Epithelial cell of proximal tubule (primary cell): ENCODE measurements at places on chromosomes 11 and 22.

DNA sequence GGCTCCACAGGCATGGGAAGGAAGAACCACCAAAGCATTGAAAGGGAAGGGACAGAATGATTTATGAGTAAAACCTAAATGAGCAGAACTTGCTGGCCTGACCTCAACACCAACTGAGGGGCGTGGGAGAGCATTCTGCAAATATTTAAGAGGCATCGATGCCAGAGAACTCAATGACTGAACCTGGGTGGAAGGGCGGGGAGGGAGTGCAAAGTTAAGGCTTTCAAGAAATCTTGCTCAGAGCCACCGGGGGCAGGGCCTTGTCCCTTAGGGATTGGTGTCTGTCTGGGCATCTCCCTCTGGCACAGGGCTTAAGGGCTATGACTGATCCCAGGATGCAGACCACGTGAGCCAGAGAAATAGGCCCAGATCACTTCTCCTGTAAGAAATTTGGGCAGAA lies 137.1 kb downstream of the ADAMTS15 start:
- DNase-seq, result no peak

DNA sequence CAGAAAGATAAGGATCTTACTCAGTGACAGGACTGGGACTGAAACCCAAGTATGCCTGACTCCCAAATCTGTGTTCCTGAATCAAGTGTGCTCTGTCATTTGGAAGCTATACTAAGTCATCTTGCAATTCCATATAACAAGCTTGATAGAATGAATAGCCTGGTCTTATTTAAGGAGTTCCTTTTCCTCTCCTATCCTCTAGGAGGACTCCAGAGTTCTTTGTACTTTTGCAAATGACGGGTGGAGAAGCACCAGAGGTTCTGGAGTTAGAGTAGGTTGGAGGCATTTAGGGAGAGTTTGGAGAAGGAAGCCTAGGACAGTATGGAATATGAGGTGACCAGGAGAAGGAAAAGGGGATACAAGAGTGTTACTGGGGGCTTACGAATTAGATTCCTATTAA lies 92.9 kb upstream of the RCN1 start:
- no peak for DNase-seq

DNA sequence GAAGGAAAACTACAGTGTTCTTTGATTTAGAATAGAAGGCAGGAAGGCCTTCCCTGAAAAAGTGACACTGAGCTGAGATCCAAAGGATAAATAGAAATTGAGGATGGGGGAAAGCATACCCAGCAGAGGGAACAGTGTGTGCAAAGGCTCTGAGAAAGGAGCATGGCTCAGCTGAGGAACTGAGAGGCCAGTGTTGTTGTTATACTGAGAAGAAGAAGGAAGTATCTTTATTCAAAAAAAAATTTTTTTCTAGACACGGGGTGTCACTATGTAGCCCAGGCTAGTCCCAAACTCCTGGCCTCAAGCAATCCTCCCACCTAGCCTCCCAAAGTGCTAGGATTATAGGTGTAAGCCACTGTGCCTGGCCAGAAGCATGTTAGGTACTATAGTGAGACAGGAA lies 3.5 kb upstream of the PIK3C2A start:
- no peak for DNase-seq

GRCh38 chr11:123357353-123357989 lies 72.6 kb upstream of the GRAMD1B start:
- DNase-seq, result no peak
